ENCODE measurements at places on chromosomes 5 and 9.

GRCh38 chr5:15664961-15665360 lies 165.0 kb downstream of the FBXL7 start:
- no peak for DNase-seq

- no peak for DNase-seq
Measured at GRCh38 chr9:130669965-130670364, 5.6 kb downstream of the PRDM12 start.

GRCh38 chr5:130126746-130127145 lies 222.5 kb downstream of the CHSY3 start:
- DNase-seq, result no peak

DNA sequence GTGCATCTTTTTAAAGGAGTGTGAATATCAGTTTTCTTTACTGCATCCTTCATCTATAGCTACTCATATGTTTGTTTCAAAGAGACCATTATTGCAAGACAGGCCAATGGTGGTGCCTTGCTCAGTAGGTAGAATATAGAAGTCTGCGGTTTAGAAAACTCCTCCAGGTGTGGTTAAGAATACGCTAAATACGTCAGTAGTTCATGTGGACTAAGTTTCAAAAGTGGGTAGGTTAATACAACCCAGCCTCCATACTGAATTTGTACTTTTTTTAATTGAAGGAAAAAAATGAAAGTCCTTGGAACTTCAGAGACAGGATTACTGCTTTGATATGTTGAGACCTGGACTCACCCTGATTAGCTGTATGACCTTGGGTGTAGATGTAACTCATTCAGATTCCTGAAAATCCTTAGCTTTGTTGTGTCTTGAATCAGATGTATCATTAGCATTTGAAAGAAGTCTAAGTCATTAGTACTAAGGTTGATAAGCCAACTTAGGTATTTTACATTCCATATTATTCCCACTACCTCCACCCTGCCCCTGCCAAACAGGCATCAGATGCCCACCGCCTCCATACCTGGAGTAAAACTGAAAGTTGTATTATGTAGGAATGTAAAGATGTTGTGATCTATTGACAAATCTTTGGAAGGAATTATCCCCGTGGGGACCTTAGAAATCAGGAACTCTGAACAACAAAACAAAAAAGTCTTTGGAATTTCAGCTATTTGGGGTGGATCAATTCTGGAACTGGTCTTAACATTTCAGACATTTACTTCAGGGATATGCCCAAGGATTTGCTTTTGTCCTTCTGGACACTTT lies 6.1 kb downstream of the BASP1 start:
- DNase-seq, result no peak

- no peak for DNase-seq
Measured at GRCh38 chr9:107869111-107869510, 379.5 kb upstream of the KLF4 start.

- DNase-seq, result no peak
Measured at GRCh38 chr5:14319102-14319501, 176.0 kb downstream of the TRIO start.
